GM04503 (cell line): ENCODE measurements at places on chromosomes 4 and X.

DNA sequence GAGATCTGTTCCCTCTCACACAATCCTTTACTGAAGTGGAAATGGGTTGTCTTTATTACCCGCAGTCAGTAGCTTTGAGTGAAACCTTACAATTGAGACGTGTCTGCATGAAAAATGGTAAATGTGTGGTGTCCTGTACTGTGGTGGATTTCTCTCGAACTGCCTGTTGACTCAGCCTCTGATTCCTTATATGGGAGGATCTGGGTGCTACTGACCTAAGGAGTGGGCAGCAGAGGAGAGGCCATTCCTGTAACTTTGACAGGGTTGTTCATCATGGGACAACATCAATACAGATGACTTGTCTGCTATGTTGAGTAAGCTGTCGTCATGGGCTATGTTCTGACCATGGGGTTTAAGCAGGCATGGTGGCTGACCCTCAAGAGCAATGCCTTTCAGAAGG is 159.6 kb upstream of the WDR1 start:
- no peak for DNase-seq

- no peak for DNase-seq
Measured at GRCh38 chr4:64807821-64808220, 398.6 kb upstream of the TECRL start.

- DNase-seq: no peak
Measured at GRCh38 chr4:47510506-47511143, 25.6 kb downstream of the ATP10D start.

DNA sequence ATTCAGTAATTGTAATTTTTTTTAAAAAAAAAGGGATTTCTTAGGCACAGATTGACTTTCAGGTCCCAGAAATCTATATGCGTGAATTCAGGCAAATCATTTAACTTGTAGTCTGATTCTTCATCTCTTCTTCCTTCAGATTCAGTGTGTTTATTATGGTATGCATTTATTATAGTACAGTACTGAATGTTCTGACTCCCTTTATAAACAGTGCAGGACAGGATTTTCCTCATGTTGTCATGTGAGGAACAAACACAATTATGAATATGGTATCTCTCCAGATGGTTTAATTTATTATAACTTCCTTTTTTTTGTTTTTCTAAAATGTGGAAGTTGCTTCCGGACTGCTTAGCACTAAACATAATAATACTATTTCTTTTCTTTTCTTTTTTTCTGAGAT is 54.2 kb downstream of the RPS3A start:
- no peak for DNase-seq

- DNase-seq: no peak
Measured at GRCh38 chrX:105114554-105115130, 105.9 kb downstream of the TEX13A start.

DNA sequence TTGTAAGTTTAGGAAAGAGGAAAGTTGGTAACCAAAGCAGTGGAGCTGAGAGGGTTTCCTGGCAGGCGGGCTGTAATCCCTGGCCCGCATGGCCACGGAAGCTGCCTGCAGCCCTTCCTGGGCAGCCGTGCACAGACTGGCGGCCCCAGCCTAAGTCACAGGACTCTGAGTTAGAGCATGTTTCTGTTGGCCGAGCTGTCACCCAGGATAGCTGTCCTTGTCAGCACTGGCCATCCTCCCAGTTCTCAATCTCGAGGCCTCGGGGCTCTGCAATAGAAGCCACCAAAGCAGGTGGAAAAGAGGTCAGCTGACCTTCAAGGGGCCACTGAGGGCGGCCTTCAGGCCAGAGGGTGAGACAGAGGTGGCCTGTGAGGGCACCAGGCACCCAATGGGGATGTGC is 20.5 kb downstream of the PNMA6E start:
- no peak for DNase-seq

DNA sequence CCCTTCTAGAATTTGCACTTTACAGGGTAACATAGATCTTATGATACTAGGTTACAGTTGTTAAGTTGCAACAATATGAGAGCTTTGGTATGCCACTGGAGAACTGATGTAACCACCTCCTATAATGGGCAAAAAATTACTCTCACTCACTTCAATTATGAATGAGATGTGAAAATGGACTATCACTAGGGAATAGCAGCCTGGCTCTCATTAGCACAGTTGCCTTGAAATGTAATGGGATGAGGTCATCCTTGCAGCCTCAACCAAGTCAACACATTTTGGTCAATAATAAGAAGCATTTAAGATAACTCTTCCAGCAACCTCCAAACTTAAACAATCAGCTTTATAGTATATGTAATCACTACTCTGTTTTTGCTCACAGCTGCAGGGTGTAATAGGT is 69.4 kb downstream of the TBC1D9 start:
- peak; percentile 55 for DNase-seq

DNA sequence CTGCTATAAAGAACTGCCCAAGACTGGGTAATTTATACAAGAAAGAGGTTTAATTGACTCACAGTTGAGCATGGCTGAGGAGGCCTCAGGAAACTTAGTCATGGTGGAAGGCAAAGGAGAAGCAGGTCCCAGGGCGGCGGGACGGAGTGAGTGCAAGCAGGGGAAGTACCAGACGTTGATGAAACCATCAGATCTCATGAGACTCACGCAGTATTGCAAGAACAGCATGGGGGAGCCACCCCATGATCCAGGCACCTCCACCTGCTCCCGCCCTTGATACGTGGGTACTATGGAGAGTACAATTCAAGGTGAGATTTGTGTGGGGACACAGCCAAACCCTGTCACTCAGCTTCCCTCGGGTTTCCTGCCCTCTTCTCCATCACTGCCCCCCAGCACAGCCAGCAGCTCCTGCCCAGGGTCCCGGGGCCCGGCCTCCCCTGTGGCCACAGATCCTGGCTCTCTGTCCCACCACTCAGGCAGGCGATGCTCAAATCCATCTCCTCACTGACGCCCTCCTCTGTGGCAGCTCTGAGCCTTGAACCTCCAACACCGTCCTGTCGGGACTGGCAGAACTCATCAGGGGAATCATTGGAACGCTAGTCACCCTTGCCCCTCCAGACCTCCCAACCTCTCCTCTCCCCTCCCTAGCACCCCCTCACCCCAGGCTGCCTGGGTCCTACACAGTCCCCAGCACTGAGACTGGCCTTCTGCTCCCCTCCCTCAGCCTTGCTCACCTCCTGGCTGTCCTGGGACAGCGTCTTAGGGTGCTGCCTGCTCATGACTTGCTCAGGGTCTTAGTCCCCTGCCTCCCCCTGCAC is 37.6 kb downstream of the FGFRL1 start:
- no peak for DNase-seq

DNA sequence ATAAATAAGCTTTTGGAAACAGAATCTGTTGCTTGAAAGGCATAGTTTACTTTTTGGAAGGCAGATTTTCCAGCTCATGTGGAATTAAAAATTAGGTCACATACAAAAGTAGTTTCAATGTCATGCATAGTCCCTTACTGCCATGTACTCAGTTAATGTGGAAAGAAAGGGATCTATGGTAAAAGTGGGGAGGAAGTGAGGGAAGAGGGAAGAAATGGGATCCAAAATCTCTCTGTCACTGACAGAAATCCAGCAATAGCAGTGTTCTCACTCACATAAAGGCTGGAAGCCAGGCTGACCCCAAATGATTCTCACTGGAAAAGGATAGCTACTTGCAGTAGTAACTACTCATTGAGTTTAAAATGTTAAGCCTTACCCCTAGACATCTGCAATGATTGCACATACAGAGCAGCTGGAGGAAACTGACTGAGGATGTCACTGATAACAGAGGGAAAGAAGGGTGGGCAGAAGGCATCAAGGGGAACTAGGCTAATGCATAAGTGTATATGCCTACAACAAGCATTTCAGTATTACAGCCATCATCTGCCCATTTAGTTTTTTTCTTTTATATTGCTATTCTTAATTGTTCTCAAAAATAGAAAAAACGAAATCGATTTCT is 445.6 kb downstream of the FAT4 start:
- no peak for DNase-seq

DNA sequence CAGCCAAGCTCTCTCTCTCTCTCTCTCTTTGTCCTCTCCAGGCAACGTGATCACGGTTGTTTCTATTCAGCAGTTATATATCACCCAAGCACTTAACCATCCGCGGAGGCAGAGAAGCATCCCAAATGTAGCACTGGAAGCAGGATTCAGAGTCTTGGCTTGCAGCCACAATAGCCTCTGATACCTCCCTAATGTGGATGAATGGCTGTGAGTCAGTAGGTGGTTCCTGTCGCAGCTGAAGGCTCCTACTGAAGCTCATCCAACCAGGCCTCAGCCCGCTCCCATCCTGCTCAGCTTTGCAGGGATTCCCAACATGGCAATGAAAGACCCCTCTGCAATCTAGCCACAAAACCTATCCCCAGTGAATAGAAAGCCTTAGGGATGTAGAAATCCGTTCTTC is 5.1 kb downstream of the HS6ST2 start:
- DNase-seq: no peak

GRCh38 chrX:42837747-42838146 is 59.8 kb upstream of the PPP1R2C start:
- DNase-seq: no peak

DNA sequence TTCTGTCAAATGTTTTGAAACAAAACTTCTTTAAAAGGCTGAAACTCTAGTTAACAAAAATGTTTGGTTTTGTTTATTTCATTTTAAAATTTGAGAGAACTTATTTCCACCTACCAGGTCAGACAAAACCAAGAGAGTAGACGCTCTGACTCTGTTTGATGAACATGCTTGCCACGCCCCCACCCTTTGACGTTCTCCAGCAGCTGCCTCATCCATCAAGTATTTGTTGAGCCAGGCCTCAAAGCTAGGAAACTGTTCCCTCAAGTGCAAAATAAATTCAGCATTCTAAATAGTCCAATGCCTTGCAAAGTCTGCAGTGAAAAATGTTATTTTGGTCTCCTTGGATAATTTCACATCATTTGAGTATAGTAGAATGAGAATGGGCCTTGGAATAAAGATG is 121.6 kb downstream of the GUCY2F start:
- DNase-seq: no peak

DNA sequence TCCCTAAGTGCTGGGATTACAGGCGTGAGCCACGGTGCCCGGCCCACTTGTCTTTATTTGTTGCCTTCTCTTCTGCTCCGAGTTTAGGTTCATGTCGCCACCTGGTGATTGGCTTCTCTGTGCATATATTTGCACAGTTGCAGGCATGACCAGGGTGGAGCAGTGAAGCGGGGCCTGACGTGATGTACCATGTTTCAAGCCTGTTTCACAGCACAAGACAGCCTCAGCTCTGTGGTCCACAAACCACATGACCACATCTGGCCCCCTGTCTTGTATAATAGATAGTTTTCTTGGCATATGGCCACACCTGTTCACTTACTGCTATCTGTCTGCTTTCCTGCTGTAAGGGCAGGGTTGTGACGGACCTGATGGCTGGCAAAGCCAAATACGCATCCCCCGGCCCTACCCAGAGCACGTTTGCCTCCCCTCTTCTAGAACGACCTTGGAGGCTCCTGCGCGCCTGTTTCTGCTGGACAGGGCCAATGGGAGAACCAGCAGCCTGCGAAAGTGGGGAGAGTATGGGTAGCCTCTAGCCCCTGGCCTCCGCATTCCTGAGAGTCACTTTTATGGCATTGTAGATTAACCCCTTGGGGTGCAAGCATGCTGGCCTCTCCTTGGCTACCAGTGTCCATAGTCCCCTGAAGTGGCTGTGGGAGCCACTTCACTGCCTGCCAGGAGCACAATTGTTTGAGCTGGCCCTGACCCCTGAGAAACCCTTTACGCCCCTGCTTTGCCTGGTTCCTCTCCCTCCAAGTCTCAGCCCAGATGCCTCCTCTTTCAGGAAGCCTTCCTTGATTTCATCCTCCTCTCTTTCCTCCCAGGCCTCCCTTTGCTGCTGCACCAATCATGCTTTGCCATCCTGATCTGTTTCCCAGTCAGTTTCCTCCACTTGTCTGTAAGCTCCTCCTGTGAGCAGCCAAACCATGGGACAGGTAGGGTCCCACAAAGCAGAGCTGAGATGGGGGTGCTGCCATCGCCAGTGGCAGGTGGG is 6.0 kb upstream of the SH3TC1 start:
- DNase-seq: no peak

- DNase-seq: peak; percentile 20
Measured at GRCh38 chr4:87895964-87896621, 63.3 kb downstream of the MEPE start.

- DNase-seq: no peak
Measured at GRCh38 chr4:86302830-86303229, 57.0 kb downstream of the MAPK10 start.

GRCh38 chr4:169437299-169438047 is 166.7 kb upstream of the SH3RF1 start:
- no peak for DNase-seq

- peak; percentile 85 for DNase-seq
Measured at GRCh38 chr4:2662598-2662997, 93.5 kb downstream of the TNIP2 start.

GRCh38 chr4:186789651-186790050 is 66.0 kb upstream of the FAT1 start:
- no peak for DNase-seq

DNA sequence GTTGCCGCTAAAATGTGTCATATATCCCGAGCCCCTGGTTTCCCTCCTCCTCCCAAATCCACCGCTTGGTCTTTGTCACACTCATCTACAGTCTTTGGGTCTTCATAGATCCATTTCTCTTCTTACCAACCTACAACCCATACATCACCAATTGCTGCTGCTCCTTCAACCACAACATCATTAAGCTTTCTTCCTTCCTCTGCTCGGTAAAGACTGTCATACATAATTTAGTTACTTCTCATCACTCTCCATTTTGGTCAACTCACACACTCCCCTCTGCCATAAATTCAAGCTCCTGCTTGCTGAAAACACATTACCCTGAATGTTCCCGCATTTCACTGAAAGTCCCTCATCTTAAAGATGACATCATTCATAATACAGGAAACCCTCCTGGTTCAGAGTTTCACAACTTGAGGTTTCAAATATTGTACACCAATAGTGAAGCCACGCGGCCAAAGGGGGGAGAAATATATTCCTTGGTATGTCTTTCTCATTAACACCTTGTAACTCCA is 1.7 kb upstream of the DCTD start:
- no peak for DNase-seq

- no peak for DNase-seq
Measured at GRCh38 chr4:112421911-112422310, 94.1 kb downstream of the NEUROG2 start.

GRCh38 chr4:8495803-8496202 is 55.2 kb downstream of the TRMT44 start:
- DNase-seq: no peak

GRCh38 chr4:27759611-27760575 is 899.3 kb downstream of the STIM2 start:
- DNase-seq: no peak

GRCh38 chr4:55169352-55169961 is 44.1 kb upstream of the KDR start:
- no peak for DNase-seq

- no peak for DNase-seq
Measured at GRCh38 chrX:2962381-2962780, 33.2 kb upstream of the ARSD start.

DNA sequence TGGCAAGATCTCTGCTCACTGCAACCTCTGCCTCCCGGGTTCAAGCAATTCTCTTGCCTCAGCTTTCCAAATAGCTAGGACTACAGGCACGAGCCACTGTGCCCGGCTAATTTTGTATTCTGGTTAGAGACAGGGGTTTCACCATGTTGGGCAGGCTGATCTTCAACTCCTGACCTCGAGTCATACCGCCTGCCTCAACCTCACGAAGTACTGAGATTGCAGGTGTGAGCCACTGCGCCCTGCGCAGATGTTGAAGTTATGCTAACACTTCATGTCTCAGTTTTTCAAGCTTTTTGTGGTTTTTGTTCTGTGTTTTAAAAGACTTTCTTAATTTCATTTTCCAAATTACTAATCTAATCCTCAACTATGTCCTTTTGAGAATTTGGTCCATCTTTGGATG is 154.4 kb upstream of the TLL1 start:
- DNase-seq: no peak
